NCI-H1930 (cell line): ENCODE measurements at places on chromosomes 1 and 21.

- DNase-seq = peak; percentile 83
Measured at GRCh38 chr1:15153184-15153841, at the start of gene TMEM51. TMEM51 (plus strand) TSS chr1:15153747; CDS start chr1:15215088, 61,341 bp downstream.

DNA sequence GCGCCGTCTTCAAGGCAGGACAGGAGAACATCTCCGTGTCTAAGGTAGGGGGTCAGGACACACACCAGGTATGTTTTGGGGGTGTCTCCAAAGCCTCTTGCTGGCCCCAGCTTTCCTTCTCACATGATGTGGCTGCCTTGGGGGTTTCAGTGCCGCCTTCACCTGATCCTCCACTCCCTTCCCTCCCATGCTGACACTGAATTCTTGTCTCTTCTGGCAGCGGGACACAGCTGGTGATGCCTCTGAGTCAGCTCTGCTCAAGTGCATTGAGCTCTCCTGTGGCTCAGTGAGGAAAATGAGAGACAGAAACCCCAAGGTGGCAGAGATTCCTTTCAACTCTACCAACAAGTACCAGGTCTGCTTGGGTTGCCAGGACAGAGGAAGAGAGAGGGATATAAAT, 13.5 kb downstream of the ATP1A2 start:
- no peak for DNase-seq

- no peak for DNase-seq
Measured at GRCh38 chr1:84379138-84379916, 19.0 kb upstream of the DNASE2B start.

DNA sequence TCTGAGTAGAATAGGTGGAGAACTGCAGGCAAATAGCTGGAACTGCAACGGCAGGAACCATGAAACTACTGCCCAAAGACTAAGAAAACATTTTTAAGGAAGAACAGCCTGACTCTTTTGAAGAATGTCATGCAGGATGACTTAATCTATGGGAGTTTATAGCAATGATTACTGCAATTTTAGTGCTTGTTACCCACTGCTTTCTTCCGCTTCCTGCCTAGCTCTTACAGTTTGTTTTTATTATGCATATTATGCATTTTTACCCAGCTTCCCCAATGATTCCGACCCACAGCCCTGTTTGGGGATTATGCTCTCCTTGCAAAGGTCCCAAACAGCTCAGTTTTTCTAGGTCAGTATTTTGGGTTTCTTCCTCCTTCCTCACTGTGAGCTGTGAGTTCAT, 71.2 kb downstream of the PCNX2 start:
- DNase-seq = no peak

- no peak for DNase-seq
Measured at GRCh38 chr1:16458831-16459230, 18.3 kb downstream of the NECAP2 start.

DNA sequence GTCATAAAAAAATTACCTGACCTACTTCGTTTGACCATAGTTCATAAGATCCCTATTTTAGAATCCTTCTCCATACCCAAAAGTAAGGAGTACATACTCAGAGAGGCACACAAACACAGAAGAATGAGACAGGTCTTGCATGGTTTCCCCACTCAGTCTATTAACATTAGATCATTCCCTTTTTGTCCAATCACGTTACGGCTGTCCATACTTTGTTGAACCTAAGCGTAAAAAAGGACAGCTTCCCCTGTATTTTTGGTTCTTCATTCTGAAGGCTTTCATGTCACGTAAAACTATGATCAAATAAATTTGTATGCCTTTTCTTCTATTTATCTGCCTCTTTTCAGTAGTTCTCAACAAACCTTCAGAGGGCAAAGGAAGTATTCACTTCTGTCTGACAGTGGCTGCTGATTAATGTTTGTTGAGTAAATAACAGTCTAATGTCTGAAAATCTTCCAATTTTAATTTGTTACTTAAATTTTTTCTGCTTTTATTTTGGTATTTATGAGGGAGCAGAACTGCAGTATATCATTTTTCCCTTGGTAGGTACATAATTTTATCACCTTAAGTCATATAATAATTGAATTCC, 16.4 kb downstream of the PKN2 start:
- no peak for DNase-seq

- DNase-seq = no peak
Measured at GRCh38 chr1:27429029-27429425, 36.6 kb downstream of the GPR3 start.

GRCh38 chr1:20885121-20885520, 98.0 kb upstream of the HP1BP3 start:
- no peak for DNase-seq

DNA sequence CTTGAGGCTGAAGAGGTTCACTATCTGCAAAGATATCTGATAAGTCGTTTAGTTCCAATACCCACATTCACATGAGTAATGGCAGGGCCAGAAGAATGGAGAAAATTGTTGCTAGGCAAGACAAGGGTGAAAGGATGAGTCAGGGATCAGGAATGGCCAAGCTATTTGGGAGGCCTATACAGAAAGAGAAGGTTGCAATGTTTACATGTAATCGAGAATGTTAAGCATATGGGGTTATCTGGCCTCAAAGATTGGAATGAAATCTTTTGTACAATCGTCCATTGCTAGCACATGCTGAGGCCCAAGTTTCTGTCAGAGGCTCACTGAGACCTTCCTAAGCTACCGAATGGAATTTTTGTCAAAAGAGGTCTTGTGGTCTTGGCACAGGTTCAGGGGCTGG, 299.9 kb upstream of the PLD5 start:
- no peak for DNase-seq

DNA sequence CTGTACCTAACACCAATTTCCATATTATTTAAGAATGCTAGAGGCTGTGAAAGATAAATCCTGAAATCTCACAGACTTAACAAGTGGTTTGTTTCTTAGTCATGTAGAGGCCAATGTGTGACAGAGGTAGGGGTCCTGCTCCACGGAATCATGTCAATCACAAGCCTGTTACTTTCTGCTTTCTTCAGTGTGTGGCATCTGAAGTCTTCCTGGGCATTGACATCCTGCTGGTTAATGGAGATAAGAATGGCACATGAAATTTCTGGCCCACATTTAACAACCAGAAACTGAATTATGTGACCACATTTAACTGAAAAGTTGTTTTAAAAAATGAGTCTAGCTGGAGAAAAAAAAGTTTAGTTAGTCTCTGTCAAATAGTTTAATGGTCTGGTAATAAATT, 68.3 kb upstream of the PLA2G4A start:
- DNase-seq = no peak

DNA sequence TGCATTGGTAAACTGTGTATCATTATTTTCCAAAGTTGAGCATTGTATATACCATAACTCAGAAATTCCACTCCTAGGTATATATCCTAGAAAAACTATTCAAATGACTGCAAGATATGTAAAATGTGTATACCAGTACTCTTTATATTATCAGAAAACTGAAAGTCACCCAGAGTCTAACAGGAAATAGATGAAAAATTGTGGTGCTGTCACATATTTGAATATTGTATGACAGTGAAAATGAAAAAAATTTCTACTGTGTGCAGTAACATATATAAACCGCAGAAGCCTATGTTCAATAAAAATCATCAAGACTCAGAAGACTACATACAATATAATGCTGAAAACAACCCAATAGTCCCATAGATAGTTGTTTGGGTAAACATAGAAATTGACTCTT, 74.4 kb upstream of the LYPLAL1 start:
- no peak for DNase-seq

- DNase-seq = no peak
Measured at GRCh38 chr21:33931799-33932390, 16.3 kb upstream of the ATP5PO start.

GRCh38 chr1:223622132-223622842, 43.2 kb downstream of the CAPN8 start:
- DNase-seq = no peak

GRCh38 chr1:180773210-180773865, 139.4 kb upstream of the KIAA1614 start:
- no peak for DNase-seq

GRCh38 chr1:154474802-154475201, 27.2 kb upstream of the TDRD10 start:
- DNase-seq = no peak

- no peak for DNase-seq
Measured at GRCh38 chr1:185775501-185775900, 41.3 kb downstream of the HMCN1 start.

GRCh38 chr1:17119773-17120480, 676 bp upstream of the PADI2 start:
- DNase-seq = no peak

GRCh38 chr1:147892731-147893214, 9.8 kb upstream of the GJA8 start:
- DNase-seq = peak; percentile 41

DNA sequence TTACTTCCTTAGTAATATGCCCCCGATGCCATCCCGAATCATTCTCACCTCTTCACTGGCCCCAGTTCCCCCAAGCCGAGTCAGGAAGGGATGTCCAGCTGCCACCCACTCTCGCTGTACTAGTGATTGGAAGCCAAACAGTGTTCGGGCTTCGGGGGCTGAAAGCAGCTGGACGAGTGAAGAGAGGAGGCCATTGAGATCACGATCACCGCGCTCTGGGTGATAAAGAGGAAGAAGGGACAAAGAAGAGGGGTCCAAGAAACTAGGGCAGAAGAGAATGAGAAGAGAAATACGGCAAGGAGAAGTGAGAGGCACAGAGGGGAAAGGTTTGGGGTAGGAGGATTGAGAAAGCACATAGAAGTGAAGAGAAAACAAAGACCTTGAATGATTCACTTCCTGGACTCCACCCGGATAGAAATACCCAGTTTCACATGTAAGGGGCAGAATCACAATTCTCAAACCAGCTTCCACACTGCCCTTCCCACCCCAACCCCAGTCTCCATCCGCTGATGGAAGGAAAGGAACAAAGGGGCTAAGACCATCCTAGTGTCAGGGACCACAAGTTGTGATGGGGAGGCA, 3.7 kb upstream of the SF3B4 start:
- no peak for DNase-seq

GRCh38 chr1:91846007-91846638, 39.8 kb downstream of the TGFBR3 start:
- DNase-seq = peak; percentile 55

GRCh38 chr1:177429234-177429633, 258.5 kb downstream of the BRINP2 start:
- no peak for DNase-seq

GRCh38 chr1:209375671-209376365, 207.7 kb upstream of the CAMK1G start:
- no peak for DNase-seq

- DNase-seq = no peak
Measured at GRCh38 chr1:118339400-118340124, 154.5 kb upstream of the SPAG17 start.

GRCh38 chr1:82542766-82543165, 742.0 kb downstream of the ADGRL2 start:
- DNase-seq = no peak
